ENCODE measurements at places on chromosomes 6 and 20.

GRCh38 chr6:150016324-150017185 is 8.8 kb downstream of the RAET1L start:
- DNase-seq = peak; percentile 67

- no peak for DNase-seq
Measured at GRCh38 chr6:15205321-15205720, 40.5 kb upstream of the JARID2 start.

DNA sequence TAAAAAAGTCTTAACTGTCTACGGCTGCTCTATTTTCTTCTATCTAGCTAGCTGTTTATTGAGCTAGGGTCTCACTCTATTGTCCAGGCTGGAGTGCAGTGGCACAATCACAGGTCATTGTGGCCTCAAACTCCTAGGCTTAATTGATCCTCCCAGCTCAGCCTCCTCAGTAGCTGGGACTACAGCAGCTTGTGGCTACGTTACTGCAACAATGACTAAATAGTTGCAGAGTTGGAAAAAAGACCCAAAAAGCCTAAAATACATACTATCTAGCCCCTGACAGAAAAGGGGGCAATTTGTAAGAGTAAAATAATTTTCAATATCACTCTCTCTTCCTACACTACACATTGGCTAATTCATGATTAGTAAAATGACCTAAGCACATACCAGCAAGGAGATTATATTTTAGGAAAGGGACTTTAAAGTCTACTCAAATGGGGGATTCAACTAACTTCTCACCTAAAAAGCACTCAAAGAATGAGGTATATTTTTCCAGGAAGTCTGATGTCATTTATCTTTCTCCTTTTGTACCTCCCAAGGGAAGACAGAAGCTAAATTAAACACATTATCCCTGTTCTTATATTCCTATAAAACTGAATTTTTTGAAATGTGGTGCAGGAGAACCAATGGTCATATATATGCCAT is 82.8 kb downstream of the ZMYND8 start:
- DNase-seq = no peak

DNA sequence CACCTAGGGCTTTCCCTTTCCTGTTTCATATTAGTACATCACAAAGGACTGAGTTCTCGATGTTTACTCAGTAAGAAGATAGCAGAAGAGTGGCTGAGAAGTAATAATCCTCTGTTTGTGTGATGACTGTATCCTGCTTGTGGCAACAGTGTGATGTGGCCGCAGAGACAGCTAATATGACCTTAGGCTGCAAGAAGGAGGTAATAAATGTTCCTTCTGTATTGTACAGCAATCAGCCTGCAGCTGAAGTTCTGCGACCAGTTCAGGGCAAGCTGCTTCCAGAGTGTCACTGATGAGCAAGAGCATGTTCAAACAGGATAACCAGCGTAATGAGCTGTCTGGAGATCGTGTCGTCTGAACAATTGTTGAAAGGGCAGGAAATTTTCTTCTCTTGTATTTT is 70.9 kb downstream of the OPN5 start:
- no peak for DNase-seq

GRCh38 chr6:129501740-129502660 is 208.0 kb downstream of the ARHGAP18 start:
- no peak for DNase-seq

DNA sequence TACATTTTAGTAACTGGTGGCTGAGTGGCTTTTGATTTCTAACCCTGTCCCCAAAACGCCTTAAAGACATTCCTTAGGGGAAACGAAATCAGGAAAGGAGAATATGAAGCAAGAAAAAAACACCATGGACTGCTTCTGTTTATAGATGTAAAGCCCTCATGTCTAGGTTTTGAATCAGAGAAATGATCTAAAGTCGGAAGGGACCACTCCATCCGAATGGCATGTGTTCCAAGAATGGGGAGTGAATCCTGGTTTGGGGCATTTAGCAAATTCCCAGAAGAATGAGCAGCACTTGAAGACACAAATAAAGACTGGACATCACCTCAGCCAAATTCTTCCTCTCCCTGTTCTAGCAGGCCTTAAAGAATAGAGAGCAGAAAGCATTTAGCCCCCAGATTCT is 65.6 kb downstream of the CAP2 start:
- DNase-seq = no peak

- DNase-seq = no peak
Measured at GRCh38 chr6:16979677-16980370, 122.0 kb upstream of the STMND1 start.

GRCh38 chr6:106177786-106178185 is 91.7 kb downstream of the PRDM1 start:
- no peak for DNase-seq

DNA sequence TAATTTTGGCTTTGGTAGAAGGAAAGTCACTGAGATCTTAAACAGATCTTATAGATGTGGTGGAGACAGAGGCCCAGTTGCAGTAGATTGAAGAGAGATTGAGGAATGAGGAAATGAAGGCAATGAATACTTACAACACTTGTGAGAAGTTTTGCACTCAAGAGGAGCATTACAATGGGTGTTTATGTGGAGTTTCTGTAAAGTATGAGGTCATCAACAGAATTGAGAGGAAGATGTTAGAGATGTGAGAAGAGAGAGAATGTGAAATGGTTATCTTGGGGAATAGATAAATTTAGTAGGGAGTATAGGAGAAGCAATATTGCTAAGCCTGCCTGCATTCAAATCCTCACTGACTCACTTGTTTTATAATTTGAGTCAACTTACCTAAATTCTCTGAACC is 83.4 kb downstream of the GFRAL start:
- no peak for DNase-seq

DNA sequence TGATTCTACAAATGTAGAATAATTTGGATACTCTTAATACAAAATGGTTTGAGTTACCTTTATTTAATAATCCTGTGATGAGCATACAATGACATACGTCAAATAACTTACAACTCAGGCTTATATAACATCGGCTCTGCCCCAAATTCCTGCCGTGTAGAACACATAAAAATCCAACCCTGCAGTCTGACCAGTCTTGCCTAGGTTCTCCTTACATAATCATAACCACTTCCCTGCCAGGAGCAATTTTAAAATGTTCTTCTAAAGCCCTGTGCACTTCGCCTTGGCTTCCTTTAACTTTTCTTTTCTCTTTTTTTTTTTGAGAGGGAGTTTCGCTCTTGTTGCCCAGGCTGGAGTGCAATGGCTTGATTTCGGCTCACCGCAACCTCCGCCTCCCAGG is 16.2 kb upstream of the IER3 start:
- DNase-seq = no peak

GRCh38 chr6:141764388-141764787 is 368.3 kb upstream of the GJE1 start:
- DNase-seq = no peak
